ENCODE measurements at places on chromosomes 5 and 9. TPM values are rescaled to one million over a fixed set of nuclear protein-coding genes. Genes with fewer than 3 reads are reported as not detected.

The OR1Q1 gene
- not detected for total RNA-seq

The ZNF883 gene
- total RNA-seq = 7.2 TPM

The SH3GL2 gene
- total RNA-seq = 0.29 TPM

The RHOBTB3 gene
- 349 TPM for total RNA-seq

The PHAX gene
- total RNA-seq = 61.9 TPM

GRCh38 chr9:89854715-89855475 is 250.1 kb downstream of the GADD45G start:
- no peak overlapping the region for H3K27ac ChIP-seq
- no peaks in the 10 kb centered on the region for H3K27me3 ChIP-seq
- no peaks in the 10 kb centered on the region for H3K36me3 ChIP-seq
- H3K4me1 ChIP-seq = no peaks in the 10 kb centered on the region

DNA sequence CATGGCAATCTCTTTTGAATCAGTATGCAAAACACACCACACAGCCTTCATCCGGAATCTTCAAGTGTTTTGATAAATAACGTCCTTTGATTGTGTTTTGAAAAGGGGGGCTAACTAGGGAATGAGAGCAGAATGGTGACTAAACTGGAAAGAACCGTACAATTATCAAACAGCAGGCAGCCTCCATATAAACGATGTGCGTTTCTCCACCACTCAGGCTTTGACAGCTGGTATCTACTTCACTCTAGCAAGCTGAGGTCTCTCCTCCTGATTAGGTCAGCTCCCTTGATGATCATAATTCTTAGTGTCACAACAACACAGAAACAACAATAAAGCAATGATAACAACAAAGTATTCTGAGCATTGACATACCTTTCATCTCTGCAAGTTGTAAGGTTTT is 465.9 kb downstream of the TUSC1 start:
- no peak for DNase-seq
- no peak overlapping the region for H3K4me3 ChIP-seq
- H3K27ac ChIP-seq = no peak overlapping the region
- H3K36me3 ChIP-seq = no peaks in the 10 kb centered on the region
- no peaks in the 10 kb centered on the region for H3K27me3 ChIP-seq
- no peaks in the 10 kb centered on the region for H3K4me1 ChIP-seq

DNA sequence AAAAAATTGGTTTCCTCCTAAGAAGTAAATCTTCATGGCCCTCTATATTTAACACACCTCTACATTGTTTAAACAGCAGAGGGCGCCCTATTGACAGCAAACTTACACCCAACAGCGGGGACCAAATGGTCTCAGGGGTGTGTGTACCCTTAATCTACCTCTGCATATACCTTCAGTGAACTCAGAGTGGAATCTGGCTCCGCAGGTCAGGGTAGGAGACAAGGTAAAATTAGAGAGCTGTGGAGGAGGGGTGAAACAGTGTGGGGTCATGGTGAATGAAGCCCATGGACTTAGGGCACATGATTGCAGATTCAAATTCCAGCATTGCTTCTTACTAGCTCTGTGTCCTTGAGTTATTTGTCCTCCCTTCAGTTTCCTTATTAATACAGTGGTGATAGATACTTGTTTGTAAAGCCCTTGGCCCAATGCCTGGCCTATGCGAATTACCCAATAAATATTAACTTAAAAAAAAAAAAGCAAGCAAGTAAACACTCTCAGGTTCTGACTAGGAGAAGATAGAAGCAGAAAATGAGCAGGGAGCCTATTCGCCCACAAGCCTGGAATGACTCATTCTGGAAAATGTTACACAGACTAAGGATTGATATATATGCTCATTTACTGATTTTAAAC is 122.9 kb downstream of the CAVIN4 start:
- no peaks in the 10 kb centered on the region for H3K36me3 ChIP-seq
- no peak overlapping the region for H3K27ac ChIP-seq
- H3K4me3 ChIP-seq = no peak overlapping the region
- H3K27me3 ChIP-seq = no peaks in the 10 kb centered on the region
- no peak for DNase-seq
- no peaks in the 10 kb centered on the region for H3K4me1 ChIP-seq

DNA sequence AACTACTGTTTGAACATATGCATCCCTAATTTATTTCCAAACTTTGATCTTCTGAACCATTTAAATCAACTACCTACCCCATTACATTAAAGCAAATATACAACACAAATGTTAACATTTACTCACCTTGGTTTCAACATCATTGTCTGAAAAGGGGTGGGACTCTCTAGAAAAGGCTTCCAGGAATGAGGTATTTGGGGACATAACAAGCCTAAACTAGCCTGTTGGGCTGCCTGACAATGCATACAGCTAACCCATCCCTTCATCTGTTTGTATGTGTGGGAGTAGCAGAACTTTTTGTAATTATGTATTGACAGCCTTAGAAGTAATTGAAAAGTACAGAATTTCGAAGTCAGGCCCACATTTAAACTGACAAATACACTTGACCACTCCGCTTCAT is 2225.9 kb upstream of the C9orf72 start:
- no peak overlapping the region for H3K4me3 ChIP-seq
- DNase-seq = no peak
- no peaks in the 10 kb centered on the region for H3K4me1 ChIP-seq
- H3K27ac ChIP-seq = no peak overlapping the region
- no peaks in the 10 kb centered on the region for H3K27me3 ChIP-seq

DNA sequence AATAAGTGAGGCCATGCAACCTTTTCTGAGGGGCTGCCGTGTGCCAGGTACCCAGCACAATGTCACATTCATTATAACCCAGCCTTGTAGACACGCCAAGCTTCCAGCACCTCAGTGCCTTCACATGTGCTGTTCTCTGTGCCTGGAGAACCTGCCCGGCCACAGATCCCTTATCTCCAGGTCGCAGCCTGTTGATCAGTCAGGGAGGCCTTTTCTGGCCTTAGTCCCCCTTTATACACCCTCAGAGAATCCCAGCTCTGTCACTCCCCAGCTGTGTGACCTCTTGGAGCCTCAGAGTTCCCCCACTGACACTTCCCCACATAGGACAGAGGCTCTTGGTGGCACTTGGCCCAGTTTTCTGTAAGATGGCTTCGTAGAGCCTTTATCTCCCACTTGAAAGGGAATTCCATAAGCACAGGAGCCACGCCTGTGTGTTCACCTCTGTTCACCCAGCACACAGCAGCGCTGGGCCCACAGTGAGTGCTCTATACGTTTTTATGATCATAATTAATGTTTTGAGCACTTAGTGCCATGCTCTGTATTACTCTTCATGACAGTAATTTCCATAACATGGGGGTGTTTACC is 38.7 kb downstream of the NEURL1B start:
- H3K27me3 ChIP-seq = no peaks in the 10 kb centered on the region
- no peak for DNase-seq
- no peak overlapping the region for H3K27ac ChIP-seq
- no peaks in the 10 kb centered on the region for H3K4me1 ChIP-seq
- H3K36me3 ChIP-seq = no peaks in the 10 kb centered on the region
- no peak overlapping the region for H3K4me3 ChIP-seq

DNA sequence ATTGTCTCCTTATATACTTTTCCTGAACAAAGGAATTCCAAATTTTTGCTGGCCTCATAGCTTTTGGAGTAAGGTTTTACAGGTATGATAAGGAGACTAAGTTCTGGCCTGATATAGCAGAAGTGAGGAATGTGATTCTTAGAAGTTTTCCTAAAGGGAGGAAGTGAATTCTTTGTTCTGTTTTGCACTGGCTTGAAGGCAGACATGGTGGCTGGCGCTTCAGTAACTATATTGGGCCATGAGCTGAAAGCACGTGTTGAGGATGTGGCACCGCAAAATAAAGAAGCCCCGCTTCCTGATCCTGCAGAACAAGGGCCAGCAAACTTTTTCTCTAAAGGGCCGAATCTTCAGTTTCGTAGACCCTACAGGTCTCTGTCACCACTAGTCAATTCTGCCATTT is 224.2 kb downstream of the SNX18 start:
- H3K27me3 ChIP-seq = no peaks in the 10 kb centered on the region
- peaks cover 37% of the 10 kb centered on the region for H3K4me1 ChIP-seq

- H3K27ac ChIP-seq = no peak overlapping the region
- DNase-seq = no peak
- H3K4me3 ChIP-seq = no peak overlapping the region
- H3K4me1 ChIP-seq = peaks cover 31% of the 10 kb centered on the region
Measured at GRCh38 chr5:9625731-9626130, 4.4 kb downstream of the TAS2R1 start.

- no peaks in the 10 kb centered on the region for H3K36me3 ChIP-seq
- H3K27me3 ChIP-seq = no peaks in the 10 kb centered on the region
- H3K4me3 ChIP-seq = no peak overlapping the region
- H3K4me1 ChIP-seq = no peaks in the 10 kb centered on the region
- no peak overlapping the region for H3K27ac ChIP-seq
Measured at GRCh38 chr5:91469517-91470165, 86.5 kb upstream of the ARRDC3 start.
